ENCODE measurements at places on chromosomes 7 and 10. TPM values are rescaled to one million over a fixed set of nuclear protein-coding genes. Genes with fewer than 3 reads are reported as not detected.

DNA sequence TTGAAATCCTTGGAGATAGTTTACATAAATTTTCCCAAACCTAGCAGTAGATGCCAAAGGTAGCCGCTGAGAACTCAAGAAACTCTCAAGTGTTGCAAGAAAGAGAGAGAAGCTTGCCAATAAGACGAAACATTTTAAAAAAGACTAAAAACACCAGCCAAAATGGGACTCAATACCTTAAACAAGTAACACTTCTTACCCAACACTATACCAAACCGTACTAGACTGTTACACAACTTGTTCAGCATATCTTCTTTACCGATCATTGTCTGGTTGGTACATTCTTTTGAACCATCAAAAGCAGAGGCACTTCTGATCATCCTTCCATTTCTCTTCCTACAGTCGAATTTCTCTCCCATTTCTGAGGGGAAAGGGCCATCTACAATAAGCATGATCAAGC lies 4.8 kb upstream of the PTPN12 start:
- no peak overlapping the region for H3K27ac ChIP-seq
- peaks cover 7% of the 10 kb centered on the region for H3K4me1 ChIP-seq
- H3K36me3 ChIP-seq: no peaks in the 10 kb centered on the region
- DNase-seq: no peak
- H3K27me3 ChIP-seq: no peaks in the 10 kb centered on the region
- H3K4me3 ChIP-seq: no peak overlapping the region

GRCh38 chr7:50246551-50246950 lies 58.0 kb upstream of the IKZF1 start:
- no peaks in the 10 kb centered on the region for H3K4me1 ChIP-seq
- H3K27ac ChIP-seq: no peak overlapping the region
- H3K27me3 ChIP-seq: no peaks in the 10 kb centered on the region
- no peak for DNase-seq

Gene ITPRID1
- total RNA-seq: not detected

DNA sequence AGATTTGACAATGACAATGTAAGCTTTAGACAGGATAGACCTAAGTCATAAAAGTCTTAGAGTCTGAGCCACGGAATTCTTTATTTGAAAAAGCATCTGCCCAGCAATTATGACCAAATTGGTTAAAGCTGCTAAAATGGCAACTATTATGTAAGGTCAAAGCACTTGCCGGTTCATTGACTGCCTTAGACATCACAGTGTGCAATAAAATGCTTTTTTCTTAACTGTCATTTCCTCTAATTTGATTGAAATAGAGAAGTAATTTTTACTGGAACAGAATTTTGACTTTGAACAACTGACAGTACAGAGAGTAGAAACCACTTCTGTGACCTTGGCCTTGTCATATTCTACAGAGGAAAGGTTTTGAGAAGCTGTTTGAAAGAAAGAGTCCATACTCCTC lies 142.9 kb downstream of the THSD7A start:
- H3K36me3 ChIP-seq: no peaks in the 10 kb centered on the region
- H3K4me3 ChIP-seq: no peak overlapping the region
- no peaks in the 10 kb centered on the region for H3K27me3 ChIP-seq

- no peaks in the 10 kb centered on the region for H3K27me3 ChIP-seq
- DNase-seq: no peak
- H3K4me3 ChIP-seq: no peak overlapping the region
- H3K4me1 ChIP-seq: peaks cover 17% of the 10 kb centered on the region
Measured at GRCh38 chr10:124544711-124545110, 83.1 kb downstream of the LHPP start.

Gene TPK1
- total RNA-seq: 3.0 TPM

- H3K36me3 ChIP-seq: no peaks in the 10 kb centered on the region
- no peaks in the 10 kb centered on the region for H3K27me3 ChIP-seq
- no peaks in the 10 kb centered on the region for H3K4me1 ChIP-seq
- DNase-seq: no peak
- H3K27ac ChIP-seq: no peak overlapping the region
Measured at GRCh38 chr7:16271990-16272665, 149.2 kb downstream of the CRPPA start.

GRCh38 chr7:46191776-46192175 lies 270.7 kb upstream of the IGFBP3 start:
- H3K4me1 ChIP-seq: no peaks in the 10 kb centered on the region
- H3K27ac ChIP-seq: no peak overlapping the region
- DNase-seq: no peak

DNA sequence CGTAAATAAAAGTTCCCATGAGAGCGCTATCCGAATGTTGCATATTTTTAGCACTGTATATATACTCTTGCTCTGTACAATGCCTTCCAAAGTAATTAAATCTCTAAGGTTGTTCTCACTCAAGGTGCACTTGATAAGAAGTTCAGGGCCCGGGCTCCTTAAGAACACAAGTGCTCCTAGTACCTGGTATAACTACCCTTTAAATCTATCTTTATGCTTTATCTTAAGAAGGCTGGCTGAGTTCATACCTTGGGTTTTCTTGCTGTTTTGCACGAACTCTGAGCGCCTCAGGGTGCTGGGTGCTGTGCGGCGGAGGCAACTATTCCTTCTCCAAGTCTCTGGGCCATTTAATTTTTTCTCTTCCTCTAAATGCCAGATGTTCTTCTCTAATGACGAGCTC lies 80.4 kb downstream of the DNMBP start:
- peaks cover 27% of the 10 kb centered on the region for H3K4me1 ChIP-seq
- no peak overlapping the region for H3K27ac ChIP-seq

DNA sequence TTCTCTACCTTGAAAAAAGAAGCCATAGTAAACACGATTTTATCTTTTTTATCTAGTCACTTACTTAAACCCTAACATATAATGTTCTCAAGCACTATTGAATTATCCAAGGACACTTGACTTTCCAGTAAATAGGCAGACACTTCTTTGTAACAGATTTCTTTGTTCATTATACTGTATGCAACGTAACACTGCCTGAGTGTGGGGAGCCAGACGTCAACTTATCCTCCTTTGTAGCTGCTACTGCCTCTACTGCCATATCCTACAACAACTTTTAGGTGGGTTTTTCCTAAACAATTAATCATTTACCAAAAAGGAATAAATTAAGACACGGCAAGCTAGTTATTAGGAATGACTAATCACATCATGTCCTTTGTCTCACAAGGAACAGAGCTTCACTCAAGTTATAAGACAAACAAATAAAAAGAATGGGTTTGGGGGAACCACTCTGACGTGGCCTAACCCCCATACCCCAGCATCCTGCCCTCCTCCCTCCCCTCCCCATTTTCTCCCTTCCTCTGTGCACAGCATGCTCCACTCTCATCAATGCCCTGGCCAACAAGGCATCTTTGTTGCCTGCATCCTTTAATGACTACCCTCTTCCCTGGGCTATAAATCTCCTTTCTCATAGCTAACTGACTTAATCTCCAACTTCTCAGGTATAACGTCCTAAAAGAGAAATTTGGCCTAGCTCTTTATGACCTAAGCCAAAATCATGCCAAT lies 43.3 kb downstream of the DOCK4 start:
- no peak overlapping the region for H3K27ac ChIP-seq
- H3K4me3 ChIP-seq: no peak overlapping the region
- H3K27me3 ChIP-seq: no peaks in the 10 kb centered on the region
- peaks cover 34% of the 10 kb centered on the region for H3K4me1 ChIP-seq
- no peaks in the 10 kb centered on the region for H3K36me3 ChIP-seq
- no peak for DNase-seq

- no peaks in the 10 kb centered on the region for H3K27me3 ChIP-seq
- no peaks in the 10 kb centered on the region for H3K36me3 ChIP-seq
- no peak overlapping the region for H3K27ac ChIP-seq
- DNase-seq: no peak
Measured at GRCh38 chr7:121446526-121446925, 50.4 kb upstream of the FAM3C start.

Data from esophagus muscularis mucosa (tissue), 4 donors.